Activated naive CD4-positive, alpha-beta T cell treated with anti-CD3 and anti-CD28 coated beads, Interleukin-2, amount 10 ng/mL, durations not matched to agents 7 days and 5 days (primary cell): ENCODE measurements at places on chromosomes 6 and 20.
A peak's percentile ranks its signal among the peaks of the same experiment; 100 is the strongest.

- no peak for DNase-seq
Observed at GRCh38 chr20:43506238-43506637, 1.3 kb upstream of the L3MBTL1 start.

DNA sequence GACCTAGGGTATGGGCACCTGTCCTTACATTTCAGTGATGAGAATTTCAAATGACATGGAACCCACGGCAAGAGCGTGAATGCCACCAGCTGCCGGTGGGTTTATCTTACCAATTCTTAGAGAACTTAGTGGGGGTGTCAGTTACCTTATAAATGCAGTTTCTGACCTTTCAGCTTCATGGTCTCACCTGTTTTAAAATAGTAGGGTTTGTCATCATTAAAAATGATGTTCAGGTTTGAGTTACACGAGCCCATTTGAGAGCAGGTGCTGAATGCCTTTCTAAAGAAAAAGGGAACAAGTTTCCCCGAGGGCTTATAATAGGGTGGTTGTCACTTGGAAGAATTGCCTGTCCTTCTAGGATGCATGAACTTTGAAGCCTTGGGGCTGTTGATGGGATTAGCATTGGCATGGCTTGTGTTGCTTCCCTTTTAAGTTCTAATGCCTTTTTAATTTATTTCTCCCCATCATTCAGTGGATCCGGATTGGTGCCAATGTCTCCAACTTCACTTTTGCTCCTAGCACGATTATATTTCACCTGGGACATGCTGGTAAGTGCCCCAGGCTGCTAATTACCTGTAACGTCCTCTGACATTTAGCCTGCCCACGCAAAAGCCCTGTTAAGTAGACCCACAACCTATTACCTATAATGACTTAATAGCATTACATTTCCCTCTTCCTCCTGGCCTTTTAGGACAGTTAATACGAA lies 27.9 kb downstream of the GHRH start:
- DNase-seq: no peak

DNA sequence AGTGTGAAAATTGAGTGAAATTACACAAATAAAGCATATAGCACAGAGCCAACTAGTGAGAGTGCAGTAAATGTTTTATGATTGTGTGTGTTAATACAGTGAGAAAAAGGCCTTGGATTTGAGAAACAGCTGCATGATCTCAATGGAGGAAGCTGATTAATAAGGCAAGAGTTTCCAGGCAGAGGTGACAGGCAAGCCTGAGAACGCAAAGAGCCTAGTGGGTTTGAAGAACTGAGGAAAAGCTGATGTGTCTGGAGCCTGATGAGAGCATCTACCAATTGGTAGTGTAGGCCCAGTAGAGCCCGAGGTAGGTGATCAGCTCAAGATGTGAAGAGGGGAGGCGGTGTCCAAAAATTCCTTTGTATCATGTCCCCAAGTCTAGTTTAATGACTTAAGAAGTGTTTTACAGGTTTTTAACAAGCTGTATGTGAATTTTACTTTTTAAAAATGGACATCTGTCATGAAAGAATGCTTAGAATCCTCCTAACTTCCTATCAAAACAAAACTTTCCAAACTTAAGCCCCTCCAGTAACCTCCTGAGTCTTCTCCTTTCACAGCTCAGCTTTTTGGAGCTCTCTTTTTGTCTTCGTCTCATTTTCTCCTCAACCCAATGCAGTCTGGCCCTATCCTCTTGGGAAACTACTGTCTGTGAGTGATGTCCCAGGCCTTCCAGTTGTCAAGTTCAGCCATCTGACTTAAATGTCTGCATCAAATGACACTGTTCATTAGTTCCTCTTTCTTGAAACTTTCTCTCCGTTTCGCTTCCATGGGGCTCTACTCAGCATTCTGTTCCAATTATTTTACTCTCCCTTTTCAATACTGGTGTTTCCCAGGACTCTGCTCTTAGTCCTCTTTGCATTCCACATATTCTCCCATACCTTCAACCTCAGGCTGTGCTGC lies 1.2 kb downstream of the CDC40 start:
- peak; percentile 20 for DNase-seq

DNA sequence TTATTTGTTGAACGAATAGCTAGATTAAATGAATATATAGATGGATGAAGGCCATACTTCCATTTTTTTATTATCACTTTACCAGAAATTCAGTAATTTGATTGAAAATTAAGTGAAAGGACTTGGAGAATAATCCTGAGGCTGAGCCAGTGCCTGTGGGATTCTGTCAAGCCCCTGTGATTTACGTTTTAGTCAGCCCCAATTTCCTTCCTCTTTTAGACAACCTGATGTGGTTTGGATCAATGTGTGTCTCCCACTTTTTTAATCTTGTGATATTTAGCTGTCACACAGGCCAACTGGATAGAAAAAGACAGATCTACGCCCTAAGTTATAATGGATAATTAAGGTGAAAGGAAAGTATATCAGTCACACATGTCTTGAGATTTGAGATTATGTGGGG lies 188.8 kb downstream of the EDN1 start:
- no peak for DNase-seq

GRCh38 chr20:32559753-32560380 lies 25.3 kb downstream of the NOL4L start:
- DNase-seq: no peak

DNA sequence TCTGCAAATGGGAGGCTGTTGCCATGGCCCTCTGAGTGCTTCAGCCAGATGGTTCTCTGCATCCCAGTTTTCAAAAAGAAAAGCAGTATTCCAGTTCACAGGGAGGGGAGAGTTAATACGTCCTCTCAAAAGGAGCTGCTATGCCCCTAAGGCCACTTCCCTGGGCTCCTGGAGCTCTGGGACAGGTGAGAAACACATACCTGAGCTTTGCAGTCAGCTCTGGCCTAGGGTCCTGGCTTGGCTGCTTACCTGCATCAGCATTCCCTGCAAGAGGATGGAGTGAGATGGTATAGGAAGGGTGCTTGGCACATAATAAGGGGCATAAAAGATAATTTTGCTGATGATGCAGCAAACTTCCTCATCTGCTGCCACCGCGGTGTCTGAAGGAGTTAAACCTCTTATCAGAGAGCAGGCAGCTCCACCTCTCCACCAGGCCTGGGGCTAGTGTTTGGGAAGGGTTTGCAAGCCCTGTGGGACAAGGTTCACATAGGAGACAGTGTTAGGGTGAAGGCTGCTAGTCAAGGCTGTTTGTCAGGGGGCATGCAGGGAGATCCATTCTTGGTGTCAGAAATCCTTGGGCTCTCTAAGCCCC lies 62.7 kb downstream of the SLC24A3 start:
- DNase-seq: no peak

DNA sequence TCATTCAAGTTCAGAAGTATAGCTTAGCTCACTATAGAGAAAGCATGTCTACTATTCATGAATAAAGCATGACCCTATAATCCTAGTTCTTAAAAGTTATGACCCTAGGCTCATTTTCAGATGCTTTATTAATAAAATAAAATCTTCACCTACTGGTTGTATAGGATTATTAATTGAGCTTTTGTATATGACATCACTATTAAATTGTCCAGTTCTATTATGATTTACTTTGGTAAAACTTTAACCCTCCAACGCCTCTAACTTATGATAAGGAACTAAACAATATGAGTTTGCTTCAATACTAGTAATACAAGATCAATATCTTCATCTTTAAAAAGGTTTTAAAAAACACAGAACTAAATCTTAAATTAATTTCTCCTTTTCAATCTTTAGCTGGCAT lies 263.4 kb upstream of the THEMIS start:
- no peak for DNase-seq

DNA sequence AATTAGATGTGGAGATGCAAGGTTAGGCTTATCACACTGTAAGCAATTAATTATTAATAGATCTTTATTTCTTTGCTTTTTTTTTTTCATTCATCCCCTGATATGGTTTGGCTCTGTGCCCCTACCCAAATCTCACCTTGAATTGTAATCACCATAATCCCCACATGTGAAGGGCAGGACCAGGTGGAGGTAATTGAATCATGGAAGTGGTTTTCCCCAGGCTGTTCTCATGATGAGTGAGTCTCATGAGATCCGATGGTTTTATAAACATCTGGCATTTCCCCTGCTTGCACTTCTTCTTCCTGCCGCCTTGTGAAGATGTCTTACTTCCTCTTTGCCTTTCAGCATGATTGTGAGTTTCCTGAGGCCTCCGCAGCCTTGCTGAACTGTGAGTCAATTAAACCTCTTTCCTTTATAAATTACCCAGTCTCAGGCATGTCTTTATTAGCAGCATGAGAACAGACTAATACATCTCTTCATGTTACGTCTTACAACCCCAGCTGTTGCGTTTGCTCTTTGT lies 333.8 kb downstream of the CDH26 start:
- no peak for DNase-seq

GRCh38 chr6:105783333-105783935 lies 302.7 kb upstream of the PRDM1 start:
- no peak for DNase-seq

- DNase-seq: no peak
Observed at GRCh38 chr6:53701333-53702218, 36.0 kb upstream of the KLHL31 start.

DNA sequence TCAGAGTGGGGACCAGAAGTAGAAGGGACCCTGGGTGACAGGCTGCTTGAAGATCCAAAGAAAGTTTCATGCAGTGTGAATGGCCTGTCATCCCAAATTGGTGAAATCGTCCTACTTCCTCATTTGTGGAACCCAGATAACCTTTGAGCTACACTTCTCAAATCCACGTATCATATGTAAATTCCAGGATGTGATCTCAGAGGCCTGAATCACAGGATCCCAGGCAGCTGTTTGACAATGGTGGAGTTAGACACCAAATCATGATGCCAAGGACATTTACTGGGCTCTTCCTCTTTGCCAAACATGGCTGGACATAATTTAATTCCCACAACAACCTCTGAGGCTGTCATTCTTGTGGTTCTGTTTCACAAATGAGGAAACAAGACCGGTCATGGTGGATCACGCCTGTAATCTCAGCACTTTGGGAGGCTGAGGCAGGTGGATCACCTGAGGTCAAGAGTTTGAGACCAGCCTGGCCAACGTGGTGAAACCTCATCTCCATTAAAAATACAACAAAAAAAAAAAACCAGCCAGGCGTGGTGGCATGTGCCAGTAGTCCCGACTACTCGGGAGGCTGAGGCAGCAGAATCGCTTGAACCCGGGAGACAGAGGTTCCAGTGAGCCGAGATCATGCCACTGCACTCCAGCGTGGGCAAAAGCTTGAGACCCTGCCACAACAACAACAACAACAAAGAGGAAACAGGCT lies 39.9 kb upstream of the TTPAL start:
- no peak for DNase-seq

- DNase-seq: no peak
Observed at GRCh38 chr6:168103050-168103830, 24.2 kb upstream of the FRMD1 start.

DNA sequence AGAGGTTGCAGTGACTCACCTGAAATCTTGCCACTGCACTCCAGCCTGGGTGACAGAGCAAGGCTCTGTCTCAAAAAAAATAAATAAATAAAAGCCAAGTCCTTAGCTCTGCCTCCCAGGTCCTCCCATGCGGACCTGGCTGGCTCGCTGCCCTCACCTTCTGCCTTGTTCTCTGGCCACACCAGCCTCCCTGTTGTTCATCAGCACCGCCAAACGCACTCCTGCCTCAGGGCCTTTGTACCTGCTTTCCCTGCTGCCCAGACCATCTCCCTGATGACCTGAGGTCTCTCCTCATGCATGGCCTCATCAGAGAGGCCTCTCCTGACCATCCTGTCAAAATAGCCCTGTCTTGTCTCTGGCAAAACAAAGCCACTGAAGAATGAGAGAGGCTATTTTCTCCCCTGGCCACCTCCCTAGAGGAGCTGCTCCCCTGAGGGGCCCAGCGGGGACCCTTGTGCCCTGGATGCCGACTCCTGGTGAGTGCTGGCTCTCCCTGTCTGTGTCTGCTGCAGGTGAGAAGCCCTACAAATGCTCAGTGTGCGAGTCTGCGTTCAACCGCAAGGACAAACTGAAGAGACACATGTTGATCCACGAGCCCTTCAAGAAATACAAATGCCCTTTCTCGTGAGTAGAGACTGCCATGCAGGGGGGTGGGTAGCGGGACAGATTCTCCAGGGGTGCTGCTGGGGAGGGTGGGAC lies 22.6 kb upstream of the CHMP4B start:
- no peak for DNase-seq

DNA sequence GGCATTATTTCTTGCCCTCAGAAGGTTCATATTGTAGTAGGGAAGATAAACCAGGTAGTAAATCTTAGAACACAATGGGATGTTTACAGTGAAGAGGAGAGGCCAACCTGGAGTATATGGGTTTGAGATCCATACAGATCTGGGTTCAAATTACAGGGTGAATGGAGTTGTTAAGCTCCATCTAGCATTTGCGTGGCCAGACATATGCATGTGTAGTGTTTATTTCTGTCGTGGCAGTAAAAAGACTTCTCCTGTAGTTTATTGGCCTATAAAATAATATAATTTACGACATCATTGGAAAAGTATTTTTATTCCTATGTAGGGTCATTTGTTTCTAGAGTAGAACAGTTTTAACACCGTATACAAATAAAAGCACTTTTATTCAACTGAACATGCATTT lies 25.2 kb upstream of the TULP4 start:
- DNase-seq: no peak

DNA sequence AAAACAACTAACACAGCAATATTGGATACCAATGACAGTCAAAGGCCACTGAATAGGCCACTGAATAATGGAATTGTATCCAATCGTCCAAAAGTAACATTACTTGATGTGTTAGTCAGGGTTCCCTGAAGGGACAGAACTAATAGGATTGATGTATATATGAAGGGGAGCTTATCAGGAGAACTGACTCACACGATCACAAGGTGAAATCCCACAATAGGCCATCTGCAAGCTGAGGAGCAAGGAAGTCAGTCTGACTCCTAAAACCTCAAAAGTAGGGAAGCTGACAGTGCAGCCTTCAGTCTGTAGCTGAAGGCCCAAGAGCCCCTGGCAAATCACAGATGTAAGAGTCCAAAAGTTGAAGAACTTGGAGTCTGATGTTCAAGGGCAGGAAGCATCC lies 571.4 kb downstream of the PRKN start:
- no peak for DNase-seq

DNA sequence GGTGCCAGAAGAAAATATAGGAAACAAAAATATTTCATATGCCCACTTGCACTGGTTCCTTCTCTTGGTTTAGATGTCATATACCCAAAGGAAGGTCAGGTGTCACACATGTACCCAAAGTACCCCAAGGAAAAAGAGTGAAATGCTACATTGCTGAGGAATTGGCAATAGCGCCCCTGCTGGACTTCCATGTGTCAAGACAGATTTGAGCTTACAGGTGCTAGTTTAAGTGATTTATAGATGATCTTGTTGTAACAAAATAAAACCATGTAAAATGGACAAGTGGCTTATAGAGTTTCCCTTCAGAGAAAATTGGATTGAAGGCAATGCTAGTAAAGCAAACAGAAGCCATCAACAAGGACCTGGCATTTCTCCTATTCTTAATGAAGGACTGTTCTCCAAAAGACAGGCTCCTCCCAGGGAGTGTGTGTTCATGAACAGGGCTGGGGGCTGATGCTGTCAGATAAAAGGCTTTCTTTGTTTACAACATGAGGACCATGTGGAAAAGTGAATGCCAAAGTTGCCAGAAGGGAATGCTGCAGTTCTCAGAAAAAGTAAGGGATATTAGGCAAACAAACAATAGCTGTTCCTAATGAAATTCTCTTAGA lies 64.3 kb upstream of the PAK5 start:
- DNase-seq: no peak

- DNase-seq: no peak
Observed at GRCh38 chr6:133070410-133071043, 170.6 kb upstream of the EYA4 start.
